Lung (tissue), 17 donors: ENCODE measurements at places on chromosomes 1 and 21. TPM values are rescaled to one million over a fixed set of nuclear protein-coding genes. Genes with fewer than 3 reads are reported as not detected.
A peak's percentile ranks its signal among the peaks of the same experiment; 100 is the strongest.

The HES3 gene
- total RNA-seq: not detected

- peak; percentile 10 for DNase-seq
These were observed 1.7 kb upstream of the NADK start for GRCh38 chr1:1779691-1780597.

- DNase-seq: no peak
These were observed 71.4 kb upstream of the TSPAN2 start for GRCh38 chr1:115160728-115161127.

GRCh38 chr1:47424336-47424982, 8.4 kb downstream of the FOXE3 start:
- peak; percentile 67 for DNase-seq
